ENCODE measurements at places on chromosomes 7 and 10.

GRCh38 chr7:36684954-36685353 lies 39.3 kb downstream of the AOAH start:
- no peak for DNase-seq

DNA sequence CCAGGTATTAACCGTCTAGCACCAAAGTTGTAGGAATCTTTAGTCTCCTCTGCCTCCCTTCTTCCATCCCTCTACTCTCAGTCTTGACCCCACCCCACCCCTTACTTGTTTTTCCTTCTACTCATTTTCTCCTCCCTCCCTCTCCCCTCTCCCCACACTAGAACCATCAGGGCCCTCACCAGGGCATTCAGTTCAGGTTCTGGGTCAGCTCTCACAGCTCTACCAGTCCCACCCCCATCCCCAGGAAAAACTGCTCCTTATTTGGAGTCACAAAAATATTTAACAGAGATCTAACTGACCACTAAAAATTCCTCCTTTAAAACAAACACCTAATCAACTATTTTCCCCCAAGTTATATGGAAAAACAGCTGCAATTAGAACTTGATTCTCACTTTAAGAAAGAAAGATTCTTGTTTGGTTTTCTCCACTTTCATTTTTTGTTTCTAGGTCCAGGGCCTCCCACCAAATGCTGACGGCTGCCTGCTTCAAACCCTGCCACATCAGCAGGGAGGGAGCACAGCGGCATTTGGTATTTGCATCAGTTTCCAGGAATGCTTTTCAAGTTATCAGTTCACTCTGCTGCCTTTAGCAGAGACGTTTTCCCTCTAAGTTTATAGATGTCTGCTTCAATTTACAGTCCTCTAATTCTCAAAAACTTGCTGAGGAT lies 2.8 kb upstream of the COL1A2 start:
- DNase-seq = peak; percentile 22

DNA sequence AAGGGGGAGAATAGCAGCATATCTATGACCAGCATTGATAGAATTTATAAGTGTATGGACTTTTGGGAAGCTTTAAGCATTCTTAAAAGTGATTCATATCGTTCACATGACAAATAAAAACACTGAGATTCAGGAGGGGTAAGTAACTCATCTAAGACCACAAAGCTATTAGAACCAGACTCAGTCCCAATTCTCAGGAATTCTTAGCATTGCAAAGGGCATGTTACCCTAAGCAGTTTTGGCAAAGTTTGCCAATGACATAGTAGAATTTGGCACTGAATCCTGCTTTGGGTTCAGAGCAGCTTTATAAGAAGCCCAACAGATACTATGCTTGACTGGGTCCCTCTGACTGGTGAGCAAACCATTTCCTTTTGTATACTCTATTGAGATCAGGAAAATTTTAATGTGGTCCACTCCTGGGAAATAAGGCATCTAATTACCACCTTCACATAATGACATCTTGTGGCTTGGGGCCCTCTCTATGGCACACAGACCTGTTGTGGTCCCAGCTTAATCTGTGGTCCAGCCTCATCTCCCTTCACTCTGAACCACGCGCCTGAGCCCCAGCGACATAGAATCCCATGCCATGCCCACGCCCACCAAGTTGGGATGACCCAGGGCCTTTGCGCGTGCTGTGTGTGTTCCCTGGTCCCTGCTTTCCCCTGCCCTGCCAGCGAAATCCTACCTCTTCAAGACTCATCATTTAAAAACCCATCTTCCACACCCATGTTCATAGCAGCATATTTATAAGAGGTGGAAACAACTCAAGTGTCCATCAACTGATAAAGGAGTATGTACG lies 37.5 kb upstream of the DOCK1 start:
- DNase-seq = no peak

DNA sequence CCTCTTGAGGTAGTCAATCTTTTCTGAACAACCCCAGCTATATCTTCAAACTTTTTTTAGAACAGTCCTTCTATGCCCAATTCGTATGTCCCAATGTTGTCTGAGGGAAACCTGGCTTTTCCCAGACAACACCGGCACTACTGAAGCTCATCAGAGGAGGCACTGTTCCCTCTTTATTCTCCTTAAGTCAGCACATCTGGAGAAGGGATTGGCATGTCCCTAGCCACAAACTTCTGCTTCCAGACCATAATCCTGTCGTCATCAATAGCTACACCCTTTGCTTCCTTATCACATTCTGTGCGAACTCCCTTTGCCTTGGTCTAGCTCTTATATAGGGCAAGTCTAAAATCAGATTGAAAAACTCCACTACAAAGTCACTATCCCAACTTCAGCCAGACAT lies 22.9 kb downstream of the PON3 start:
- no peak for DNase-seq

DNA sequence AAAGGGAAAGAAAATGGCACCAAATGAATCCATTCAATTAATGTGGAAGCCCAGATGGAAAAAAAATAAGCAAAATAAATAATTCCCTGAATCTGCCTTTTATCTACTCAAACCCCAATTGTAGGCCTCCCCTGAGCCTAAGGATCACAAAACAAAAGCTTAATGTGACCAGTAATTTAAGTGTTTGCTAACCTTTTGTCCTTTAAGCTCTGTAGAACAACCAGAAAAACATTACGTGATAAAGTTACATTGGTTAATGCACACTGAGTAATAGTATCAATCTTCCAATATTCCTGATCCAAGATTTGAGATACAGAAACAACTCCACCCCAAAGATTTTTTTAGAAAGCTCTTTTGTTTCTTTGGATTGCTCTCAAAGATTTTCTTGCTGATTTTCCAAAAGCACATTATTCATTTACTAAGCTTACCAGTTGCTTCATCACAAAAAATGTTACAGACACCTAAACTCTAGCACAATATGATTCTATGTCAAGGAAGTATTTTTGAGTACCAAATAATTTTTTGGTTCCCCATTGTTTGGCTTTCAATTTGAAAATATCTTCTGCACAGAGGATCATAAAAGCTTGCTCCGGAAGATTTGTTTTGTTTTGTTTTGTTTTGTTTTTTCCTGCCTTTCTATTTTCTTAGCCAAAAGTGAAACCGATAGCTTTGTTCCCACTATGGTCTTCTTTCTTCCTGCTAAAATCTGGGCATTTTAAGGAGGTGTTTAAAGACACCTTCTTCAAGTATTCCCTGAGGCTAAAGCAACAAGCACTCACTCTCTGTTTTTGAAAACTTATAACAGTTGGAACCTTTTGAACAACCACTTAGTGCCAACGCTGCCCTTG lies 54.2 kb downstream of the TRIL start:
- DNase-seq = no peak

DNA sequence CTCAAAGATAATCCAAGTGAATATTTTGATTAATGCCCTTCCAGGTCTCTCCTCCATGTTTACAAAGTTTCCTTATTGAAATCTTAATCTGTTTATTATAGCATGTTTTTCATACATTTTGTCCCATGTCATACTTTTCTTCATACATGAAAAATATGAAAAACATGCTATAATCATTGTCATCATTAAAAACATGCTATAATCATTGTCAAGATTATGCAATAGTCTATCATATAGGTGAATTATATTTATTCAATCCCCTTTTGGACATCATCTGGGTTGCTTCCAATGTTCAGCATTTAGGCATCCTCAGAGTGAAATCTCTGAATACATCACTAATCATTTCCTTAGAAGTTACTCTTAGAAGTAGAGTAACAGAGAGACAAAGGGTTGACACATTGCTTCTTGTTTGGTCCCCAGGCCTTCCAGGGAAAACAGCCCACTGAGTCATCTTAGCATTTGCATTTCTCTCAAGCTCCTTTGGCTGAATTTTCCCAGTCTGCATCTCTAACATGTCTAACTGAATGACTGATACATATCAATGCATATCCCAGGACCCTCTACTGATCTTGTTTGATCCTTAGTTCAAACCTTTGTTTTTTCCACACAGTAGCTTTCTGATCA lies 87.0 kb downstream of the SGMS1 start:
- no peak for DNase-seq

GRCh38 chr7:136309407-136309806 lies 332.2 kb upstream of the MTPN start:
- DNase-seq = no peak

DNA sequence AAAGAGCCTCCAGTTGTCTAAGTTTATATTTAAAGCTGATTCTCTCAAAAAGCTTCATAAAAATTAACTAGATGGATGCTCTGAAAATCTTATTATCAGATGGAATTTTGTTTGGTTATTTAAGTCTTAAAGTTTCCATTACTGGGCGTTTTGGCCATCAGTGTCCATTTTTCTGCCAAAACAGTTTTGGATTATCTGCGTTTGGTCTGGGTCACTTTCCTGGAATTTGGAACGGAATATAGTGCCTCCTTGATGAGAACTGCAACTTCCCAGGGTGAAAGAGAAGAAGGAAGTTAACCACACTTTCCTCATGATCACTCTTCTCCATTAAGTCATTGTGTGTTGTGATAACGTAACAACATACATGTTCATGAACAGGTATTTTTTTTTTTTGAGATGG lies 764.9 kb upstream of the AUTS2 start:
- no peak for DNase-seq

DNA sequence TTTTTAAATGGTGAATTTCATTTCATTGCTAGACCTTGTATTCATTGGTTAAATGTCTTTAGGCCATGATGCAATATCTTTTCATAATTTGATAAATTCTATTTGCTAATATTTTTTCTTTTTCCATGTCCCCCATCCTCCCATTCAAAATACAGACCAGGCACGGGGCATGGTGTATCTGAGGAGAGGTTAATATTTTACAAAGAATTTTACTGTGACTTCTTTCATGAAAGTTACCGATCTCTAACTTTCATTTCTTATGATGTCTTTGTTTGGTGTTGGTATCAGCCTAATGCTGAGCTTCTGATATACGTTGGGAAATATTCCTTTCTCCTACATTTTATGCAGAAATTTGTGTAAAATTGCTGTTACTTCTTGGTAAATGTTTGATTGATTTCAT lies 216.7 kb upstream of the IGFBP3 start:
- no peak for DNase-seq

DNA sequence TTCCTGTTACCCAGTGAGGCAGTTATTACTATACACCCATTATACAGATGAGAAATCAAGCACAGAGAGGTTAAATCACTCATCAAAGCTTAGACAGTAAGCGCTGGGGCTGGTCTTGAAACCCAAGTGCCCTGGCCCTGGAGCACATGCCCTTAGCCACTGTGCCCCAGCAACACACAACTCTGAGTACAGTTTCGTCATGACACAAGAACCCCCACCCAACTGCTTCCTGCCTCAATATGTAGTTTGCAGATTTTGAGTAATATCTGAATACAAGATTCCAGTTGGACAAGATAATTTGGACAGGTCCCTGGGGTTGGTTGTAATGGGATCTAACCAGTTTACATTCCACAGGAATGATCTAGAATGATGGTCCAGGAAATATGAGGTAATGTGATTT lies 62.8 kb downstream of the SH3PXD2A start:
- DNase-seq = no peak

DNA sequence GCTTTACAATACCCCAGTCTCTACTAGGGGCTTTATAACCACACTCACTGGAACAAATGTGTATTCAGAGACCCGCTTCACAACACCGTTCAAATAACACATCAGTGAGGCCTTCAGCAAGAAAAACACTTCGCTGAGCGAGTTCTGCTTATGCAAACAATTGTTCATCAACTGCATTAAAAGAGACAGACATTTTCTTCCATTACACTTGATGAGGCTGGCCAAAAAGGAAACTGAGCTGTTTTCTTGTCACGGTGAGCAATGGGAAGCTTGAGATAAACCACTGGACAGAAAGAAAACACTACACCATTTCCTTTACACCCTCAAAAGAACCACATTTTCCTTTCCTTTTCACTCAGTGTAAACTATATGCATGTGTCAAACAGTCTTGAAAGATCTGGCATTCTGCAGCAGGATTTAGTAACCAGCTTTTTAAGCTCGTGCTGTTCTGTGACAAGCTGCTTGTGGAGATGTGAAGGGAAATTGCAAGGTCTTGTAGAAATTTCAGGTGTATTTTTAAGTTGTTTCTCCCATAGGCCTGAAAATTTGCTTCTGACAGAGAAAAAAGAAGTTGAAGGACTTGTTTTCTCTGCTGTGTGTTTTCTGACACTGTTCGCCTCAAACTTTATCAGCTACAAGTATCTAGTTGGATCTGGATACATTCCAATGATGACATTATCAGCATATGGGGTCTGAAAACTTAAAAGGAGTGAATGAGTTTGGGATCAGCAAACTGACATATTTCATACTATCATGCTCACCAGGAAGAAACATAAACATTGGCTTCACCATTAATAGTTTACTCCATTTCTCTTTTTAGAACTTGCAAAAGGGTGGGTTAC lies 693.1 kb downstream of the PARD3 start:
- DNase-seq = peak; percentile 27

DNA sequence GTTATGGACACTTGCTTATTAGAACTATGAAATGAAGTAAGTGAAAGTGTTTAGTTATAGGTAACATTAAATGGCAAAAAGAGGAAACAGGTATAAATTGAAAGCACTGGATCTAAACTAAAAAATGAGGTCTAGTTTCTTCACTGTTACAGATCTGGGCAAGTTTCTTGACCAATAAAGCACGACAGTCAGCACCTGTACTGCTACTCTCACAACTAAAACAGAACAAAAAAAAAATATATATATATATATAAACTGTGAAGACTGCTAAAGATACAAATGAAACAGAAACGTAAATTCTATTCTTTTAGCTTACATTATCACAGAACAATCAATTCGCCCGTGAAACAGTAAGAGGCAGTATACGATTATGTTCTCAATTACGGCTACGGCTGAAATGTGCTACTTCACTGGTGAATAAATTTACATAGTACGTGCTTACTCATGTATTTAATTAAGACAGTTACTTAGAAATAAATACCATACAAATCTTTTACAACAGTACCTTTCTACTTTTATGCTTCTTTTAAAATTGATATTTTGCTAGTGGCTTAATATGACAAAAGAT lies 4.2 kb downstream of the AHR start:
- DNase-seq = no peak

DNA sequence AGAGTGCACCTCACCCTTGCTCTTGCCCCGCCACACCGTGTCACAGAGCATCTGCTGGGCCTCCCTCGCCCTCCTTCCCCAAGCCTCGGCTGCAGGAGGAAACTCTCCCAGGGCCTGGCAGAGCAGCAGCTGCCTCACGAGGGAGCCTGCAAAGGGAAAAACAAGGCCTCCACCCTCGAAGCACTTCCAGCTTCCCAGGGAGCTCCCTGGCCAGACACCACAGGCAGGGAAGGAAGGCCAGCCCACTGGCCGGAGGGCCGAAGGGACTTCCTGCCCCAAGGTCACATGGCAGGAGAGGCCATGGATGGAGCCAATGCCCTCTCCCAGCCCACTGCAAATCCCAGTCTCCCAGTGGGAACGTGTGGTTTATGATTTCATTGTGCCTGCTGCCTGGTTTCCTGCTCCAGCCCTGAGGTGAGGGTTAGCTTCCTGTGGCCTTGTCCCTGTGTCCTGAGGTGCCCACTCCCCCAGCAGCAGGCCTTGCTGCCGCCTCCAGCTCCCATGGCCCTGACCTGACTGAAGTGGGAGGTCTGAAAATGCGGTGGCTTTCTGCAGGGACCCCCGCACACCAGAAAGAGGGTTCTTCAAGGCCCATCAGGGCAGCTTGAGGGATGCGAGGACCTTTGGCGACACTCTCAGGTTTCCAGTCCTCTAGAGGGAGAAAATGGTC lies 100.5 kb upstream of the PPIF start:
- DNase-seq = no peak

GRCh38 chr10:84634636-84635035 lies 306.2 kb downstream of the CCSER2 start:
- DNase-seq = no peak

Measured in T-helper 2 cell treated with Interferon-gamma antibody and Interleukin-4, amounts not matched to agents 5 μg/mL and 100 μg/mL, for 36 hours (primary cell).